ENCODE measurements at places on chromosomes 7 and 10. TPM values are rescaled to one million over a fixed set of nuclear protein-coding genes. Genes with fewer than 3 reads are reported as not detected.

DNA sequence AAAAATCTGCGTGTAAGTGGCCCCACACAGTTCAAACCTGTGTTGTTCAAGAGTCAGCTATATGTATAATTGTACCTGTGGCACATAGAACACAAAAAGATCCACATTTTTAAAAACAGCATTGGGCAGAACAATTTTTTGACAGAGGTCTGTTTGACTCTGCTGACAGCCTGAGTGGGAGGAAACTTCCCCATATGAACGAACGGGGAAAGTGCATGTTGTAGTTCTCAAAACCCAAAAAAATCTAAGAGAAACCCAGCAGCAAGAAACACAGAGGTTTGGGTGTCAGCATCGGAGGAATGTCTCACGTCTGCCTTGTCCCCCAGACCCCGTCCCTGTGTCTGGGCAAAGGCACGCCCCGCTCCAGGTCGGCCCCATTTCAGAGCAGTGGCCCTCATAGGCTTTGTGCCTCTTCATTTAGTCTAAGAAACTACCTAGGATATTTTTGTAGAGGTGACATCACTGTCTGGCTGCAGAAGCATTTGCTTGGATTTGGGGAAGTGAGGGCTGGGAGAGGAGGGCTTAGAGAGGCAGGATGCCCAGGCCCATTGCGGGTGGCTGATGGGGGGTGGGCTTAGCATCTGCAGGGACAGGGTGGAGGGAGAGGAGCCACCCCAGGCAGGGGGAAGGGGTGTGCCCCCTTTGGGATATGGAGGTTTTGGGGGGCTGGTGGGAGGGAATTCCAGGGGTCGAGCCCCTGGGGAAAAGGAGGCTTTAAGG, 11.0 kb downstream of the CUX1 start:
- no peak for DNase-seq

DNA sequence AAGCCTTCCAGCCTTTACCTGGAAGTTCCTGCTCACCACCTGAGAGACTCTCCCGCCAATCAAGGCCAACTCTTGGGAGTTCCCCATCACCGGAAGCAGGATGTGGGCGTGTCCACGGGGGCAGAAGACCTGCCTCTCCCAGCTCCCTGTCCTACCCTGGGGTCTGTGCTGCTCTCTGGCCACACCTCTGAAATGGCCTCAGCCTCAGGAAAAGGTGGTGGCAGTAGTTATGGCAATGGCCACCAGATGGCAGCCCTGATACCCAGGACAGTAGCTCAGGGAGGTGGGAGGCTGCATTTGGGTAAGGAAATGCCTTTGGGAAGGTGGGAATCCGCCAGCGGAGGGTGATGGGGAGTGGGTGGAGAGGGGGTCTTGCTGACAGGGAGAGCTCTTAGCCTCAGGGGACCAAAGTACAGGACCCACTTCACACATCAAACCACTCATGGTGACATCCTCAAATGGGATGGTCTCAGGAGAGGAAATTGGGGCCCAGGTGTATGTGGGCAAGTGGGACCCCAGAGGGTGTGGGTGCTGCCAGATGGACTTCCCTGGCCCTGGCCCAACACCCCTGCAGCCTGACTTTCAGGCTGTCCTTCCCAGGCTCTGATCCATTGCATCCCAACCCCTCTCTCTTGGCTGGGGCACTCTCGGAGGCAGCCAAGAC, 33.9 kb downstream of the KAZALD1 start:
- DNase-seq = peak; percentile 42

DNA sequence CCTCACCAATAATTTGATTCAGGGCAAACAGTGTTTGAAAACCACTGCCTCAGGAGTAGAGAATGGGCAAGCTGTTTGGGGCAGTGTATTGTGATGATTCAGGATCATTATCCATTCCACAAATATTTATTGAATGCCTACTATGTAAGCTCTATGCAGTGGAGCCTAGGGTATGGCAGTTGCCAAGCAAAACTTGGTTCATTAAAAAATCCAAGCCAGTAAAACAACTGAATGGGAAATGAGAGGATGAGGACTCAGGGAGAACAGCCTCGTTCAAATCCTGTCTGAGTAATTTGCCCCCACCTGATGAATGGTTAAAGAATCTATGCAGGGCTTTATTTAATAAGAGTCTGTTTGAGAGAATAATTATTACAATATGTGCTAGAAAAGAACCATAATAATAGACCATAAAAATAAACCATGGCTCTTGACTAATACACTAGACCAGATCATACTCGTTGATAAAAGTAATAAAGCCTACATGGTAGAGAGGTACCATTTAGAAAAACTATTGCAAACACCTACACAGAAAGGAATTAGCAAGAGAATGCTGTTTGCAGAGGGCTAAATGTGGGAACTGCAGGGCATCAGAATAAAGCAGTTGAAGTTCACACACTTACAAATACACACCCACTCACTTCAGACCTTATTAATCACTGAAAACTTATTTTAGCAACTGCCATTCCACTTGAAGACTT, 71.7 kb downstream of the CREB5 start:
- DNase-seq = no peak

DNA sequence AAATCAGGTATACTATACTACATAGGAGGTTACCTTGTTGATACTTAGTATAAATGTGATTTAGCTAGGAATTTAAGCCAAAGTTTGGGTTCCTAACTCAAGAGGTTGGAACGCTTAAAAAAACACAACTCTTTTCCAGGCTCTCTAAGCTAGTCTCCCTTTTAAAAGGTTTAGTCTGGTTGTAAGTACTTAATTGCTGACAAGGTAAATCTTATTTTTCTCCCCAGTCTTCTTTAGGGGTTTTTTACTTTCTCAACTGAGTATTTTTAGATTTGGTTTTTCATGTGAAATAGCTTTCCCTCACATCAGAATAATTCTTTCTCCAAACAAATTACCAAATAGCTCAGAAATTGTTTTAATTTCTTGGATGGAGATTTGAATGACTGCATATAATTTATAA, 20.8 kb upstream of the CTTNBP2 start:
- DNase-seq = no peak

DNA sequence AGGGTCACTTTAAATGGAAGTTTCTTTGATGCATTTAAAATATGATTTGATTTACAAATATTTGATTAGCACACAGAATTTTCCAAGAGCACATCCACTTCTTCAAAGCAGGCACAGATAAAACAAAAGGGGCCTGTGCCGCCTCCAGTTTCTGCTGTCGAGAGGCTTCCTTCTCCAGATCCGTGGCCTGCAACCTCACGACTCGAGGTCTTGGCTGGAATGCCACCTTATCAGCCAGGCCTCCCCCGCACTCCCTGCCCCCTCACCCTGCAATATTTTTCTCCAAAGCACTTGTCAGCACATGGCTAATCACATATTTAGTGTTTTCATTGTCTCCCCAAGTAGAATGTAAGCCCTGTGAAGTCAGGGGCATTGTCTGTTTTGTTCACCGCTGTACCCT, 12.5 kb downstream of the PYROXD2 start:
- peak; percentile 30 for DNase-seq

Gene TNKS2
- 58.8 TPM for polyA plus RNA-seq

Gene SEMA3C
- polyA plus RNA-seq = 100 TPM

DNA sequence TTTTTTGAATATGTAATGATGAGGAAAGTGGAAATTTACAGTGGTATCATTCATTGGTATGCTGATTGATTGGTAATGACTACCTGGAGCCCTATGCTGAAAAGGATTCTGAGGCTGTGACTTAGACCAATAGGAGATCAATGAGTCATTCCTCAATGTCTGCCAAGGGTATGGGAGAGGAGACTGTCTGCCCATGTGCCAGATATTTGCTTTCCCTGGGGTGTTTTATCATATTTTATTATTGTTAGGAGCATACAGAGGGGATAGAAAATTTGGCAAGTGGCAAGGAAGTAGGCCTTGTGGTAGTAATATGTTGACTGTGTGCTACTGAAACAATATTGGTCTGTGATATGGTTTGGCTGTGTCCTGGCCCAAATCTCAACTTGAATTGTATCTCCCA, 54.8 kb downstream of the ASAH2B start:
- no peak for DNase-seq

- peak; percentile 84 for DNase-seq
Observed at GRCh38 chr10:59337201-59337652, 25.1 kb downstream of the FAM13C start.

DNA sequence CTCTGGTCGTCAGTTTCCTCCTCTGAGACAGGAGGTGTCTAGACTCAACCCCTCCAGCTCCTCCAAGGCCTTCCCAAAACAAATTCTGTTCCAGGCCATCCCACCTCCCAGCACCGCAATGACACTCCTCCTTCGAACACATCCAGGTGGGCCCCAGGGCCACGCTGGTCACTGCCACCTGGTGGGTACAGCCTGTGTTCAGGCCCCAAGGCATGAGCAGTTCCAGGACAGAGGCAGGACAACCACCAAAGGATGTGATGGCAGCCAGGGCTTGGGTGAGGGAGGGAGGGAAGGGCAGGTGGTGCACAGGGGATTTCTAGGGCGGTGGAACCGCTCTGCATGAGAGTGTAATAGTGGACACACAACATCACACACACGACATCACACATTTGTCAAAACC, 76.5 kb downstream of the PRKAG2 start:
- DNase-seq = no peak

GRCh38 chr10:33306701-33307519, 27.6 kb downstream of the NRP1 start:
- no peak for DNase-seq

DNA sequence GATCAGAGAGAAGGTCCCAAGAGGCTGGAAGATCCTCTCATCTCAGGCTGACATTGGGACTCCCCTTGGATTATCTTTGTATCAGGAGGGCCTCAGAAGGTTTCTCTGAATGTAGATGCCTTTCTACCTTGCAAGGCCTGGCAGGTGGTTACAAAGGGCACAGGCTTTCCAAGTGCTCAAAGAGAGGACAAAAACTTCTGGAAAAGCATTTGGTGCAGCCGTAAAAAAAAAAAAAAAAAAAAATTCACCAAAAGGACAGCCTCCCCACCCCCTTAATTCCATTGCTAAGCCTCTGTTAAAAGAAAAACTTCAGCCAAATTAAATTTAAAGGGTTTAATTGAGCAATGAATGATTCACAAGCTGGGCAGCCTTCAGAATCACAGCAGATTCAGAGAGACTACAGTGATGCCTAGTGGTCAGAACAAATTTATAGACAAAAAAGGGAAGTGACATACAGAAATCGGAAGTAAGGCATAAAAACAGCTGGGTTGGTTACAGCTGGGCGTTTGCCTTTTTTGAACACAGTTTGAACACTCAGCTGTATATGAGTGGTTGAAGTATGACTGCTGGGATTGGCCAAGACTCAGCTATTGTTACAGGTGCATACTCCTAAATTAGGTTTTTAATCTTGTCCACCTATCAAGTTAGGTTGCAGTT, 42.5 kb upstream of the LRGUK start:
- DNase-seq = no peak

DNA sequence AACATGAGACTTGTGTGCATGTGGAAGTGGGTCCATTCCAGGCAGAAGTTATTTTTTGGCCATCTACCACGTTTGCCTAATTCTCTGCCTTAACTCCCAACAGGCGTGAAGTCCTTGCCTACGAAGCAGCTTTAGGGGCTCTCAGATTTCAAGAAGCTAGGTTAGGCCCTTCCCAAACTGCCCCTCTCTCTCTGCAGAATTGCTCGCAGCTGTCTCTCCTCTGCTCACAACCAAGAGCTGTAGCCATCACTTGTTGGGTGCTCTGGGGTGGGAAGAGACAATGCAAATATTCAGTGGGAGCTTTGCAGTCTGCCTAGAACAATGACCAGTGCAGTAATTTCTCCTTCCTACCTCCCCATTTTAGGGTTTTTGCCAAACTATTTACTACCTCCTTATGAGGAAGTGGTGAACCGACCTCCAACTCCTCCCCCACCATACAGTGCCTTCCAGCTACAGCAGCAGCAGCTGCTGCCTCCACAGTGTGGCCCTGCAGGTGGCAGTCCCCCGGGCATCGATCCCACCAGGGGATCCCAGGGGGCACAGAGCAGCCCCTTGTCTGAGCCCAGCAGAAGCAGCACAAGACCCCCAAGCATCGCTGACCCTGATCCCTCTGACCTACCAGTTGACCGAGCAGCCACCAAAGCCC, 24.9 kb downstream of the CYP17A1 start:
- no peak for DNase-seq

Gene CH25H
- polyA plus RNA-seq = 0.20 TPM

DNA sequence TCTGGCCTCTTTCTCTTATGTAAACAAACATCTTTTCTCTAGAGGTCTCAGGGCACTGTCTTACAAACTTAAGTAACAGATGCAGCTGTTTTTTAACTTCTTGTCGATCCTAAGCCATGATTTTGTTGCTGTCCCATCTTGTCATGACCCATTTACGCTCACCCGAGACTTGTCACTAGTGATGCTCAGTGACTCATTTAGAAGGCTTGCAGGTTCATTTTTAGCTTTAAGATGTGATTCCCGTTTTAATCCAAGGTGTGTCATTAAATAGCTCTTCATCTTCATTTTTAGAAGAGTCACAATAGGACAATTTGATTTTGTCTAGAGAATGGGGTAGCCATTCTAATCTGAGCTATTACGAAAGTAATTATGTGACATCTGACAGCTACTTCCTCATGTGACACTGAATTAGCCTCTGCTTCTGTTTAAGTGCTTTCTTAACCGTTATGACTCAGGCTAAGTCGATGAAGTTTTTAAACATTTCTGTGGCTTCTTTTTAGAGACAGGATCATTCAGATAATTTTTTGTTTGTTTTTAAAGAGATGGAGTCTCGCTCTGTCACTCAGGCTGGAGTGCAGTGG, 42.7 kb downstream of the SPDYE5 start:
- no peak for DNase-seq

GRCh38 chr7:15720849-15721471, 34.5 kb upstream of the MEOX2 start:
- DNase-seq = no peak

- no peak for DNase-seq
Observed at GRCh38 chr10:82759050-82759449, 884.1 kb downstream of the NRG3 start.

DNA sequence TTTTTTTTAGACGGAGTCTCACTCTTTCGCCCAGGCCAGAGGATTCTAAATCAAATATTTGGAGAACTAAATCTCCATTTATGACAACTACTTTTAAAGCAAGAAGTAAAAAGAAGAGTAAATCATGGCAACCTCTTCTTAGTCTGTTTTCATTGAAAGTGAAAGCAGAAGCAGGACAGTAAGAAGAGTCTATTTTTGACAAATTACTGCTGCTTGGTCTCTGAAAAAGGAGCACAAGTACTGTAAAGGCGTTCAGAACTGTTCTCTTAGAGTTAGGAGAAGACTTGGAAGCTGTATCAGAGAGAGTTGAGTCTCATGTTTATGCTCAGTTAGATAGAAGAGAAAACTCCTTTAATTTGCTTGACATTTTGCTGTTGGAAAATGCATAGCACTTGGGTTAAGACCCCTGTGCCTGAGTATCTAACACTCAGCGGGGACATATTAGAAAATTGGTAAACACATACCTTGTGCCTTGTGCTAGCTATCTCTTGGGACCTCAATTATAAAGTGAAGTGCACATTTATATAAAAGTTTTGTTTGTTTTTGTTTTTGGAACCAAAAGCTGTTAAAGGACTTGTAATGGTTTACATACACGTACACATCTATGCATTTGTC, 433.0 kb downstream of the ANKRD7 start:
- DNase-seq = no peak
